Activated naive CD4-positive, alpha-beta T cell treated with anti-CD3 and anti-CD28 coated beads, Interleukin-2, amount 10 ng/mL, durations not matched to agents 7 days and 5 days (primary cell): ENCODE measurements at places on chromosomes 4 and X.

GRCh38 chr4:169984745-169985144 lies 41.5 kb downstream of the MFAP3L start:
- no peak for DNase-seq

DNA sequence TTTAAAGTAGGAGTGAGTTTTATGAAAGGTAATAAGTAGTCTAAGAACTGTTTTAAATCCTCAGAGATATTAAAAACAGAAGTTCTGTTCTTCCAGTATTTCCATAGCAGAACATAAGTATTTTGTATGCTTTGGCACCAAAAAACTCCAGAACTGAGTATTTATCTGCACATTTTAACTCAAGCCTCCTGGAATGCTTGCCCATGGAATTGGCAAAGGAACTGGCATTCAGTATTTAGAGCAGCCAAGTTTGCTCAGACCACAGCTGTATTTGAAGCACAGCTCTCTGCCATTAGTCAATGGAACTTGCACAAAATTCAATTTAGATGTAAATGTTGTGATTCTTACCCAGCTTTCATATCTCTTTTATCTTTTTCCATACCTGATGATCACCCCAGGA lies 42.2 kb downstream of the NDNF start:
- no peak for DNase-seq

GRCh38 chrX:109440475-109440874 lies 41.4 kb downstream of the GUCY2F start:
- DNase-seq = no peak

- no peak for DNase-seq
Observed at GRCh38 chrX:1593286-1594271, 2.2 kb downstream of the AKAP17A start.

- no peak for DNase-seq
Observed at GRCh38 chrX:13412208-13412600, 92.4 kb upstream of the ATXN3L start.

- no peak for DNase-seq
Observed at GRCh38 chr4:158484173-158484885, 37.4 kb upstream of the RXFP1 start.

- no peak for DNase-seq
Observed at GRCh38 chr4:77100234-77100633, 24.4 kb upstream of the CCNI start.

- no peak for DNase-seq
Observed at GRCh38 chr4:187302457-187303150, 578.9 kb upstream of the FAT1 start.

- no peak for DNase-seq
Observed at GRCh38 chrX:35098419-35098818, 155.8 kb downstream of the FAM47B start.

DNA sequence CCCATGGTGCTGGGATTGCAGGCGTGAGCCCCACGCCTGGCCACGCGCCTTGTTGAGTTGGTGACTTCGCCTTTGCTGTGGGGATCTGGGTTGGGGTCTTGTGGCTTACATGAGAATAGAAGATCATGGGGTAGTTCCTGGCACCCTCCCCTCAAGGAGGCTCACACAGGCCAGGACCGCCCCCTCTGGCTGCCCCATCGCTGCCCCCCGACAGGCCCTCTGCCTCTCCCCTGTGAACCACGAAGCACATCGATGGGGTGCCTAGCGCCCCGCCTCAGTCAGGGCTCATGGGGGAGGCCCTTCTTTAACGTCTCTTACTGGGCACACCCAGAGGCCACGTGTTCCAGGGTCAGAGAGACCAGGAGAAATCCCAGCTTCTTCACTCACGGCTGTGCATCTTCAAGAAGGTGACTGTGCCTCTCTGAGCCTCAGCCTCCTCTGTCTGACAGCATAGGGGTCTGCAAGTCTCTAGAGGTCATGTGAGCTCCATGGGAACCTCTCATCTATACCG lies 23.6 kb upstream of the SPON2 start:
- no peak for DNase-seq

- DNase-seq = no peak
Observed at GRCh38 chr4:32824336-32824735, 2104.2 kb downstream of the PCDH7 start.

DNA sequence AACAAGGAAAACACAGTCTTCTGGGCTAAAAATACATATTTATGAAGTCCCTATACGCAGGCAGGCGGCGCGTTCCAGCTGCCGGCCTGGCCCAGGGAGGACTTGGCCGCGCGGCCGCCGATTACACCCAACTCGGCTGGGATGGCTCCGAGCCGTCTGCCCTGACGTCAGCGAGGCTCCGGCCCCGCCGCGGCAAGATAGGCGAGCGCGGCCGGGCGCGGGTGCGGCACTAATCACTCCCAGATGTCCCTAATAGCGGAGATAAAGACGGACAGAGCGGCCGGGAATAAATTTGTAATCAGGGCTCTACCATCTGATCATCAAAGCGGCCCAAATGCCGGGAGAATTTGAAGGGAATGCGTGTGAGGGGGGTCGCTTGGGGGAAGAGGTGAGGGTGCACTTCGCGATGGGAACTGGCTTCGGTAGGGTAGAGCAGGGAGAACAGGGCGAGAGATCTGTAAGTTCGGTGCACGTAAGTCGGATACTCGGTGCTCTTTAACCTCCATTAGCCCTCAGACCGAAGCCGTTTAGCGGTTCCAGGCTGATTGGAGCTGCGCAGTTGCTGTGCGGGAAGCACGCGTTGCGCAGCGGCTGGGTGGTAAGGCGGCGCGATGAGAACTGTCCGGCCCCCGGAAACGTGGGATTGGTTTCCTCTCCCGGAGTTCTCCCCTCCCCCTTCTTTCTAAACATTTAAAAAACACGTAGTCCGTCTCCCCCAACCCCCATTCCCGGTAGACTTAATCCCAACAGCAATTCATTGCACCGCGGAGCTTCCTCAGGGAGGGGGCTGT lies 7.7 kb downstream of the HAND2 start:
- DNase-seq = no peak

- DNase-seq = no peak
Observed at GRCh38 chr4:184021389-184021788, 116.3 kb downstream of the STOX2 start.

- DNase-seq = no peak
Observed at GRCh38 chr4:125319311-125319710, 4.6 kb downstream of the FAT4 start.

DNA sequence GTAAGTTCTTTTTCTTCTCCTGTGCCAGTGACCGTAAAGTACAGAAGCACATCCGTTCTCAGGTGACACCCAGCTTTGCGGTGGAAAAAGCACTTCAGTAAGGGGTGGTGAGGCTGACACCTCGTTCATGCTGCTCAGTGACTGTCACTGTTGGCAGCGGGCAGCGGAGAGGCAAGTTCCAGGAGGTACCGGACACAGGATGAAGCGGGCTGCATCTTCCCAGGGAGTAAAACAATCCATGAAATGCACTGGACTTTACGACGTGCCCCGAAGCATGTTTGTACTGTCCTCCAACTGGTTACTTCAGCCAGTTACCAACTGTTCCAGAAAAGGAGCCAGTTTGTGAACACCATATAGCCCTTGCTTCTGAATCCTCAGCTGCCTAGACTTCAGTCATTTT lies 110.7 kb downstream of the ZNF827 start:
- no peak for DNase-seq

DNA sequence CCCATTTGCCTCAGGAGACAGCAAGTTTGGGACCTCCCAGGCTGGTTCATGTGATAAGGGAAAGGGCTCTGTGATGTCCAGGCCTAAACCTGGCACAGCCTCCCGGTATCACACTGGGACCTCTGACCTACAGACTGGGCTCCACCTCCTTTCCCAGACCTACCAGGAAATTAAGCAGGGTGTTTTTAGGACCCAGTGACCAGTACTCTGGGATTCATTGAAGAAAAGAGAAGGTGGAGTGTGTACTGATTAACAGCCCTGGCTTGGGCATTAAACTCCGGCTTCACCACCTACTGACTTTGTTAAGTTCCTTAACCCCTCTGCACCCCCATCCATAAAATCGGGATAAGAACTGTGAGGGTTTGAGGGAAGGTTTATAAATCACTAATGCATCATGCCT lies 28.6 kb downstream of the ASB9 start:
- no peak for DNase-seq

DNA sequence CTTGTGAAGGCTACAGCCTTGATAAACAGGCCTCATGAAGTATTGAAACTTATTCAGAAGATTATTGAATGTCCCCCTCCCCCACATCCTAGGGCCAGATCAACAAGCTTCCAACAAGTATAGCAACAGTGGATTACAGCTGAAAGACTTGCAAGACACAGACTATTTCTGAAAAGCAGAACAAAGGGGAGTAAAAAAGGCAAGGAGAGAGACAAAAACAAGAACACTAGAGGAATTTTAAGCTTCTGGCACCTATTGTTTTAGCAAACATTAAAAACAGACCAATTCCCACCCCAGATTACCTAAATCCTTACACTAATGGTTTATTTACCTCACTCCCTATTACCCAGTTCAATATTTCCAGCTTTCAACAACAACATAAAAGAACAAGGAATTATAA lies 446.3 kb upstream of the FSTL5 start:
- DNase-seq = no peak

DNA sequence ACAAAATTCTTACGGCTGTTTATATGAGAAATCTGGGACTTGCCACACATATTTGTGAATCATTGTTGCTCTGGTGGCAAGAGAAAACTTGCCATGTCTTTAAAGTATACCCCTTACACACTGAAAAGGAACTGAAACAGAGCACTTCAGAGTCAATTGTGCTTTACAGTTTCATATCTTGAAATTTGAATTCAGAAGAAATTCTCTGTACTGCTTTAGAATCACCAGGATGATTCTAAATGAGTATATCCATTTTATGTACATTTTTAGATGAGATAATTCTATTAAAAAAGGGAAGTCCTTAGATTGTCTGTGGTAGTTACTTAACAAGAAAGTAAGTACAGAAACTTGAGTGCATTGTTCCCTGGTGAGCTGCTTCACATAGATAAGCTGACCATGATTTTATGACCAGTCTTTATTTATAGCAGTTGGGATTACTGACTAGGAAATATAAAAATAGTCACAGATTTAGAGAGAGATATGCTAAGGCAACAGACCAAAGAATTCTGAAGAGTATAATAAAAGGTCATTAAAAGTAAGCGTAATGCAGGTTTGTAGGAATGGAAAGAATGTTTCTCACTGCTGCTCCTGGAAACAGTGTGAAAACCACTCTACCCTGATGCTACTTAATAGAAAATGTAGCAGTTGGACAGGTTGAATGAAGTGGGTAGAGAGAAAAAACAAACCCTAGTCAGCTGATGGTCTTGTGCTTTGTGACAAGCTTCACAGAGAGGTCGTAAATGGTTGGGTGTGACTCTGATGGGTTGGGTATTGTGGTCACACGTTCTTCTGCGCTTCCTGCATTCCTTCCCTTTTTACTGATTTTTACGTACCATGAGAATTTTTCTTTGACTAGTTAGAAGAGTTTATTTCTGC lies 41.0 kb downstream of the FNIP2 start:
- DNase-seq = peak; percentile 32

GRCh38 chrX:138775517-138775916 lies 64.0 kb upstream of the FGF13 start:
- no peak for DNase-seq

GRCh38 chr4:116024954-116025708 lies 911.7 kb upstream of the NDST4 start:
- DNase-seq = no peak

DNA sequence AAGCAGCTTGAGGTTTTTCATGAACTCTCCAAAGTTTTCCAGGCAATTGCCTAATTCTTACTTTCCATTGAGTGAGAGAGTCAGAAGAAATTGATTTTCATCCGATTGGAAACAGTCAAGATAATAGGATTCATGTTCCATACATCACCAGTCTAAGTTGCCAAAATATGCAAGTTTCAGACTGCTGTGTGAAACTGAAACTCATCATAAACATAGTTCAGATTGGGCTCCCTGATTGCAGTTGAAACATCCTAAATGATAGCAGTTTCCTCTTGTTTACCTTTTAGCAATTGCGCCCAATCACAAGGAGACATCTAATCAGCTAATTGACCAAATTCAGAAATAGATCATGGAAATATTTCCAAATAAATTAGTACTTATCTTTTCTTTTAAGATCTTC lies 56.8 kb downstream of the SPANXN4 start:
- DNase-seq = no peak

- DNase-seq = no peak
Observed at GRCh38 chr4:10441512-10441911, 15.7 kb downstream of the ZNF518B start.

GRCh38 chr4:138344054-138344453 lies 101.9 kb upstream of the SLC7A11 start:
- no peak for DNase-seq

- no peak for DNase-seq
Observed at GRCh38 chr4:120664851-120665250, 257.7 kb downstream of the PRDM5 start.

DNA sequence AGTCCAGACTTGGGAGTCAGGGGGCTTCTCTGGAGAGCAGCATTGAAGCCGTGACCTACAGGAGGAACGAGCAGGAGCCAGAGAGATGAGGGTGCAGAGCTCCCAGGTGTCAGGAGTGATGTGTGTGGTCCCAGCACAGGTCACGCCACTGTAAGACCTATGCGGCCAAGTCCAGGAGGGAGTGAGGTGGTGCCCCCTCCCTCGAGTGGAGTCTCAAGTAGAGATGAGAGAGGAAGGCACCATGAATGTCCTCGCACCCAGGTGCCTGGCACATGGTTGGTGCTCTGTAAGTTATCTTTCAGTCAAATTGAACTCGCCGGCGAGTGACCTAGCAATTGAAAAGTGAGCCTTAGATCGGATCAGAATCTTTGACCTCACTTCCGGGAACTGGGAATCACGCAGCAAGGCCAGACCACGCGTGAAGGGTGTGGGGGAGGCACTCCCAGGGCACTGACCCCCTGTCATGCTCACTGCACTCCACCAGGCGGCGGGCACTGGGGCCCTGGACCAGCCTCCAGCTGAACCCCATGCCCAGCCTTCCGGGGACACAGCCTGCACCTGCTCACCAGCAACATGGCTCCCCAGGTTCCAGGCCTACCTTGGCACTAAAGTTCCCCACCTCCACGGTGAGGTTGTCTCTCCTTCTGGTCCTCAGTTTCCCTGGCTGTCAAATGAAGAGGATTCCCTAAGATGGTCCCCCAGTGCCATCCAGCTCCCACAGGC lies 127.4 kb downstream of the HMX1 start:
- DNase-seq = no peak

- no peak for DNase-seq
Observed at GRCh38 chr4:153469031-153469430, 2.9 kb downstream of the TMEM131L start.

GRCh38 chr4:144709159-144709558 lies 63.2 kb downstream of the HHIP start:
- DNase-seq = no peak

DNA sequence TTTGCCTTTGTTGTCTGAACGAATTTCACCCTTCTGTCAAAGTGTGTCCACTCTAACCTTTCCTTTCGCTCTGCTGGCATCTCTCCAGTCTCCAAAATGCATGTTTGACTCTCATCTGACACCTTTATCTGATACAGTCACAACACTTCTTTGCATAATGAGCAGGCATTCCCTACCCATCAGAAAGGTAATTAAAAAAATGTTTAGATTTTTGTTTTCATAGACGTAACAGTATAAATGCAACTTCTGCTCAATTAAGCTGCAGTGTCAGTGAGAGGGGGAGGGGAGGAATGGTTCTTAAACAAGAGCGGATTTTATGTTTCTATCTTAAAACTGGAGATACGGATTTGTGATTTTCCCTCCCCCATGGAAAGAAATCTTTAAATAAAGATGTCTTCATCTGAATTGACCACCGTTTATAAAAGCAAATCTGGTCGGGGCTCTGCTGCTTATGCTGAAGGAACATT lies 70.2 kb downstream of the CXXC4 start:
- DNase-seq = no peak

- no peak for DNase-seq
Observed at GRCh38 chr4:36128689-36129088, 115.6 kb downstream of the ARAP2 start.
